ENCODE measurements at places on chromosomes 12 and 14.

- DNase-seq: no peak
Observed at GRCh38 chr14:71438684-71439083, 493.5 kb upstream of the RGS6 start.

GRCh38 chr12:69500631-69501030 lies 30.4 kb downstream of the FRS2 start:
- no peak for DNase-seq

- DNase-seq: peak; percentile 64
Observed at GRCh38 chr12:68565391-68565903, 45.3 kb upstream of the RAP1B start.

GRCh38 chr12:20119596-20120402 lies 248.5 kb upstream of the PDE3A start:
- DNase-seq: no peak

DNA sequence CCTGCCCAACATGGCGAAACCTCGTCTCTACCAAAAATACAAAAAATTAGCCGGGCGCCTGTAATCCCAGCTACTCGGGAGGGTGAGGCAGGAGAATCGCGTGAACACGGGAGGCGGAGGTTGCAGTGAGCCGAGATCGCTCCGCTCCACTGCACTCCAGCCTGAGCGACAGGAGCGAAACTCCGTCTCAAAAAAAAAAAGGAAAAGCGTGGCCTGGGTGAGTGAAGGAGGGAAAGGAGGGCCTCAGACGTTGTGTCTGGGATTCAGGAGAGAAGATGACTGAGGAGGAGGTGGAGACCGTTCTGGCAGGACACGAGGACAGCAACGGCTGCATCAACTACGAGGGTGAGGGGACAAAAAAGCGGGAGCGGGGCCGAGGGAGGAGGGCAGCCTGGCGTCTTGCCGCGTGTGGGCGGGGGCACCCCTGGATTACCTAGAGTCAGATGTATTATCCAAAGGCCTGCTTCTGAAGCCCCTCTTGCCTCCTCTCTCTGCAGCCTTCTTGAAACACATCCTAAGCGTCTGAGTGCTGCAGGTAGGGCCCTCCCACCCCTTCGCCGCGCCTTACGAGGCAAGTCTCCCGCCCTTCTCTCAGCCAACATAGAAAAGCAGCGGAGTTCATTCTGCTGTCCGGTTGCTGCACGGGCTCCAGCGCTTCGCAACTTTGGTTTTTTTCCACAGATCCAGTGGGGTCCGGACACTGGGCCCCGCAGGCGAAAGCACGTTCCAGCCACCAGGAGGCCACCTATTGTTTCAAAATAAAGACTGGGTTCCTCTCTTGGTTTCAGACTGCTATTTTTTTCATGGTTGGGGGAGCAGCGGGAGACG lies 744 bp upstream of the MYL6 start:
- peak; percentile 70 for DNase-seq

DNA sequence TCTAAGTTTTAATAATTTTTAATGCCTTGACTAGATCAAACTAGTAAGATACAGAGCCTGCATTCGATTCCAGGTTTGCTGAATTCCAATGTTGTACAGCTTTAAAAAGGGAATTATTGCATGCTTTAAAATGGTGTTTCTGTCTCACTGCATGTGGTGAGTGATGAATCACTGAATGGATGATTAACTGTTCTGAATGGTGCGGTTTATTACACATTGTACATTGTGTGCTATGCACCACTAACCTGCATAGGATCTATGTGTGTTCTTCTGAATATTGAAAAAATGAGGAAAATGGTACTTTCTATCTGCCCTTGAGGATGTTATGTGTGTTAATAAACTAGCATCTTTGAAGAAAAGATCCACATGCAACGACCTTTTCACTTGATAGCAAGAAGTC lies 231.7 kb downstream of the NRXN3 start:
- DNase-seq: no peak

Data from activated CD4-positive, alpha-beta T cell treated with anti-CD3 and anti-CD28 coated beads, Interleukin-10, Interleukin-2, amounts not matched to agents 100 ng/mL and 50 ng/mL, durations not matched to agents 16 hours and 8 hours (primary cell).